ENCODE measurements at places on chromosomes 13 and 19. TPM values are rescaled to one million over a fixed set of nuclear protein-coding genes. Genes with fewer than 3 reads are reported as not detected.

The WDR87 gene
- not detected for polyA plus RNA-seq

DNA sequence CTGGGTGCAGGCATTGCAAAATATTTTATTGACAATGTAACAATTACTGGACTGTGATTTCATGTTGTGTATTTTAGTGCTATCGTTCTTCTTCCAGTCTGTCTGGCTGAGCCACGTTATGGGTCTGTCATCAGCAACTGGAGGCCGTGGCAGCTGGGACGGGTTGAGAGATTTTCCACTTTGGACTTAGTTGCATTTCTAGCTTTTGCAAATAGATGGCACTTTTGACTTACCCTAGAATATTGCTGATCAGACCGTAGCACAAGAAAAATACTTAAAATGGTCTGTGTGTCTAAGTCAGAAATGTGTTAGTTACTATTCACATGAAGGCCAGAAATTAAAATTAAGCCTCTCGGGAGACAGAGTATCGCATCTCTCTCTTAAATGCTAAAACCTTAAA is 211.1 kb downstream of the TEX29 start:
- H3K4me3 ChIP-seq: no peak overlapping the region
- no peaks in the 10 kb centered on the region for H3K36me3 ChIP-seq
- no peaks in the 10 kb centered on the region for H3K4me1 ChIP-seq
- H3K27ac ChIP-seq: no peak overlapping the region
- H3K27me3 ChIP-seq: peaks cover 30% of the 10 kb centered on the region

DNA sequence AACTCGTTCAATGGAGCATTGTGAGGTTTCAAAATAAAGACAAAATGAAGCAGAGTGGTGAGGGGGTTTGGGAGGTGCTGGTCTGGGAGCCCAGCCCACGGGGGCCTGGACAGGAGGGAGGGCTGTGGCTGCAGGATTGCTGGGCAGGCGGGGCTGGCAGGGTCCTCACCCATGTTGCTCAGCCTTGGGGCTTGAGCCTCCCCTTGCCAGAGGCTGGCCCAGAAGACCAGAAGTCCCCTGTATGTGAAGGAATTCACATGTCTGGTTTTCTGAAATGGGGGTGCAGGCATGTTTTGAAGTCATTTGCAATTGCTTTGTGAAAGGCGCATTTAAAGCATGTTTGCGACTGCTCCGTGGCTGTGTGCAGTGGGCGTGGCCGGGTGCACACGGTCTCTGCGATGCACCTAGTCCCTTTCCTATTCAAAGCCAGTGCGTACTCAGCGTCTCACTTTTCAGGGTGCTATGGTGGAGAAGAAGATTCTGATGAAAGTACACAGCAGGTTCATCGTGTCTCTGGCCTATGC is 2.3 kb downstream of the GRK1 start:
- DNase-seq: no peak
- no peaks in the 10 kb centered on the region for H3K36me3 ChIP-seq
- H3K4me1 ChIP-seq: no peaks in the 10 kb centered on the region
- no peak overlapping the region for H3K4me3 ChIP-seq

- H3K27ac ChIP-seq: peak overlapping the region; percentile 11
- no peaks in the 10 kb centered on the region for H3K27me3 ChIP-seq
- H3K4me1 ChIP-seq: peaks cover 61% of the 10 kb centered on the region
- DNase-seq: no peak
These were observed 37.1 kb upstream of the MEDAG start for GRCh38 chr13:30868799-30869470.

- H3K4me3 ChIP-seq: no peak overlapping the region
- H3K27me3 ChIP-seq: no peaks in the 10 kb centered on the region
- H3K27ac ChIP-seq: peak overlapping the region; percentile 15
- peaks cover 7% of the 10 kb centered on the region for H3K36me3 ChIP-seq
- peaks cover 17% of the 10 kb centered on the region for H3K4me1 ChIP-seq
These were observed 11.1 kb downstream of the ATP4B start for GRCh38 chr13:113646921-113647340.

DNA sequence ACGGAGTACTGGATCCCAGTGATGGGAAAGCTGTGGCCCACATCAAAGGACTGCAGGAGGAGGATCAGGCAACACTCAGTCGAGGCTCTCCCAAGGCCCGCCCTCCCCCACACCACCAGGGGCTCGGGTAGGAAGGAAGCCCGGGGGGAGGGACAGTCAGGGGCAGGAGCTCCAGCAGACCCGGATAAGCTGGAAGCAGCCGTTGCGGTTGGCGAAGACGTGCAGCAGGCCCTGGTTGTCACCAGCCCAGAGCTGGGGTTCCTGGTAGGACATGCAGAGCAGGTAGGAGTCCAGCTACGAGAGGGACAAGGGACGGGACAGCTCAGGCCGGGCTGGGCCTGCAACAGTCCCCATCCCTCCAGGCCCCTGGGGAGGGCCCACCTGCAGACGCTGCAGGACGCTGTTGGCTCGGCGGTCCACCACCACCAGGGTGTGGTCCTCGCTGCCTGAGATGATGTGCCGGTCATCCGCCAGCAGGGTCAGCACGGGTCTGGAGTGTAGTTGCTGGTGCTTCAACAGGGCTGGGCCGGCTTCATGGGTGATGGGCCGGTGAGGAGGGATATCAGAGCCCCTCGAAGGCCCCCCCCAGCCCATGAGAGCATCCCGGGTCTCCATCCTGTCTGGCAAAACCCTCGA is 1.9 kb downstream of the GNG14 start:
- H3K27ac ChIP-seq: no peak overlapping the region
- H3K4me1 ChIP-seq: no peaks in the 10 kb centered on the region
- H3K36me3 ChIP-seq: no peaks in the 10 kb centered on the region
- H3K4me3 ChIP-seq: no peak overlapping the region
- H3K27me3 ChIP-seq: no peaks in the 10 kb centered on the region
- DNase-seq: no peak

Data from SK-N-SH (cell line).